ENCODE measurements at places on chromosomes 6 and 20.

DNA sequence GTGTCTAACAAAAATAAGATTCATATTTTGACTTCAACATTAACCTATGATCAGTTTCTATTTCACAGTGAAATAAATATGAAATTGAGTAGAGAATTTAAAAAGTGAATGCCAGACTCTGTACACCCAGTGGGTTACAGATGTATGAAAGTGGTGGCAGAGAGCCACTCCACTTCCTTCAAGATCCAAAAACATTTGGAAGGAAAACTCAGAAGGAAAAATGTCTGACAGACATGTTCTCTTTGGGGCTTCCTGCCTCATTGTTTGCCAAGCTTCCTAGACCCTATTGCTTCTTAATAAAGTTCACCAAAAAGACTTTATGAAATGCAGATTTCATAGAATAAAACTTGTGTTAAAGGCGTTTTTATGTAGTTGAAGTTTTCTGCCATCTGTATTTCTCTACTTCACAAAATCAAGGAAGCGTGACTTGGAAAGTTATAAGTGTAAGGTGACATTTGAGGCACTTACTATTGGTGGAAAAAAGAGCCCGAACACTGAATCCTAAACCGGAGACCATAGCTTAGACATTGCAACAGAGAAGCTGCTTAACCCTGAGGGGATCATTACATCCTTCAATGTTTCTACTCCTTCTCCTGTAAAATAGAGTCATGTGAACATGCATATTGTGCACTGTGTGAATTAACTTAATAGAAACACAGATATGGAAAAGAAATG, 12.8 kb downstream of the HMGCLL1 start:
- no peak for DNase-seq

DNA sequence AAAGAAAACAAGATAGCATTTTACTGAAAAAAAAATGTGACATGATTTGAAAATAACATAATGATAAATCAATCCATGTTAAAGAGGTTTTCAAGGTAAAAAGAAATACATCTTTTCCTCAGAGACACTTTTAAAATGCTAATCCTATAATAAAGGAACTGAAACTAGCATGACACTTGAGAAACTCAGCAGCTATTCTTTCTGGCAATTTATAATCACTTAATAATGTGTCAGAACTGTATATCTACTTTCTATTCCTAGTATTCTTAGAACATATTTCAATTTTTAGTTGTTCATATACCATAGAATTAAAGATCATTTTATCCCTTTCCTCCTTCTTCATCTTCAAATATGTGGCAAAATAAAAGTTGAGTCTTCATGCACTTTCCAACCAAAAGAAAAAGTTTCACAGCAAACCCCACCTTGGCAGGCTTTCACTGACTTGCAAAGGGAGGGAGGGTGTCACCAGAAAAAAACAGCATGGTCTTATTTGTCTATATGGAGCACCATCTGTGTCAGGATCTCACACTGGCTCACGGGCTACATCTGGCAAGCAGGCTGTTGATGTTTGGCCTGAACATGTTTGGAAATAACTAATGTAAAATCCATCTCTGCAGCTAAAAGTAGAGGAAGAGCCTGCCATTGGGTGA, 48.5 kb downstream of the FHL5 start:
- no peak for DNase-seq

- no peak for DNase-seq
These were observed 2.7 kb upstream of the RAET1L start for GRCh38 chr6:150027806-150028565.

GRCh38 chr6:127190552-127190951, 72.1 kb downstream of the RSPO3 start:
- DNase-seq, result peak; percentile 40

DNA sequence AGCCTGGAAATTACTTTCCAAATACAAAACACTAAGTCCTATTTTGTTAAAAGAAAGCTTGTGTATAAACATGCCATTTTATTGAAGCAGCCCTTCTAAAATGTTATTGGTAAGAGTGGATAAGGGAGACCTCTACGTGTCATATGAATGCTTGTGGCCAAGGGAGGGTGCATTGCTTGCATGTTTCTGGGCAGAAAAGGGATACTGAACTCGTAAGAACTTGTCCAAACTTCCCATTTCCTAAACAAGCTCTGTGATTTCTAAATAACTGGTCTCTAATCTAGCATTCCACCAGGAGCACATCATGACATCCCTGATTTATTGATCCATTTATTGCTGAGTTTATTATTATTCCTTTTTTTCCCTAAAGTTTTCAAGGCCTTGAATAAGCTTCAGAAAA, 474.1 kb downstream of the CD109 start:
- DNase-seq, result peak; percentile 91

DNA sequence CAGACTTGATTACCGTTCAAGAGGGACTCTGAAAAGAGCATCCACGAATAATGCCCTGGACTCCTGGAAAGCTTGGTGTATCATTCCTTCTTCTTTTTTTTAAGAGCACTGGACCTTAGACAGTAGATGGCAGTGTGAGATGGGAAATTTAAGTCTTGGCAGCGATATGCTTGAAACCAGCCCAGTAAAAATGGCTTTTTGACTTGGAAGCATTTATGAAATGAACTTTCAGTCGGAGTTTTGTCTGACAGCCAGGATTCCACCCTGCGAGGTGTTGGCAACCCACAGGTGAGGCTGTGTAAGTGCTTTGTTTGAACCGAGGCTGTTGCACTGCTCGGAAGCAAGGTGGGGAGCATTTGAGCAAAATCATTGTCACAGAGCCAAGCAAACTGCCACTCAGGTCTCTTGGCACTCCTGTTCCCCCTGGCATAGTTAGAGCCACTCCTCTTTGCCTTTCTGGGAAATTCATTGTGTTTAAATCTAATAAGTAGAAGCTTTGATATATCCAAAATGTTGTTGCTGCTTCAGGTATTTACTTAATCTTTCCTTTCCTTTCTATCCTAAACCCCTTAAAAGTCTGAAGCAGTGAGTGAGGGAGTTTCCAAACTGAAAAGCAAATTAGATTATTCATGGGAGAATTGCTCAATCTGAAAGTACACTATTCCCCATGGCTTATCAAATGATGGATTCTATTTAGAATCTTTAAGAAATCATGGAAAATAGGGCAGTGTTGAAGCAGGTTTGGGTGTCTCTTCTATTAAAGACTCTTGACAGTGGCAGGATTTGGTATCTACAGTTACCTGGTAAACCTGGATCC, 272.8 kb upstream of the SLC35B3 start:
- peak; percentile 2 for DNase-seq

- no peak for DNase-seq
These were observed 35.8 kb downstream of the GCM1 start for GRCh38 chr6:53112871-53113270.

- DNase-seq, result no peak
These were observed 52.1 kb downstream of the SOD2 start for GRCh38 chr6:159640722-159641482.

Measured in fibroblast of lung (primary cell).